ENCODE measurements at places on chromosomes 5 and 9. TPM values are rescaled to one million over a fixed set of nuclear protein-coding genes. Genes with fewer than 3 reads are reported as not detected.

GRCh38 chr9:113992276-113992951 lies 85.7 kb downstream of the AMBP start:
- no peaks in the 10 kb centered on the region for H3K27me3 ChIP-seq
- H3K4me1 ChIP-seq, result no peaks in the 10 kb centered on the region
- DNase-seq, result no peak
- no peaks in the 10 kb centered on the region for H3K36me3 ChIP-seq
- H3K27ac ChIP-seq, result no peak overlapping the region

DNA sequence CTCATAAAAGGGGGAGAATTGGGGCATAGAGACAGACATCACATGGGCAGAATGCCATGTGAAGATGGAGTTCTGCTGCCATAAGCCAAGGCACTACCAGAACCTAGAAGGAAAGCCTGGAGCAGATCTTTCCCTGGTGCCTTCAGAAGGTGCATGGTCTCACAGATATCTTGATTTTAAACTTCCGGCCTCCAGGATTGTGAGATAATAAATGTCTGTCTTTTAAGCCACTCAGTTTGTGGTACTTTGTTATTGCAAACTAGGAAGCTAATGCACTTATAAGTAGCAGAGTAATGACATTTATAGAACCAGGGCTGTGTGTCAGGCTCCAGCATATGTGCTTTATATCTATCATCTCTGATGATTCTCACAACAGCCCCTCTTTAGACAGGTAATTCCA lies 130.4 kb downstream of the ASTN2 start:
- no peaks in the 10 kb centered on the region for H3K27me3 ChIP-seq
- no peak overlapping the region for H3K27ac ChIP-seq
- no peak for DNase-seq
- H3K36me3 ChIP-seq, result no peaks in the 10 kb centered on the region

The CCDC183 gene
- 0.38 TPM for total RNA-seq

- no peak for DNase-seq
- H3K4me1 ChIP-seq, result peaks cover 9% of the 10 kb centered on the region
- peaks cover 39% of the 10 kb centered on the region for H3K36me3 ChIP-seq
- H3K4me3 ChIP-seq, result no peak overlapping the region
- H3K27ac ChIP-seq, result no peak overlapping the region
These were observed 48.9 kb downstream of the SAR1B start for GRCh38 chr5:134583766-134584165.

The PCDHB2 gene
- not detected for total RNA-seq

- no peak overlapping the region for H3K4me3 ChIP-seq
- DNase-seq, result no peak
- H3K36me3 ChIP-seq, result no peaks in the 10 kb centered on the region
- no peak overlapping the region for H3K27ac ChIP-seq
These were observed 32.2 kb upstream of the BRD3 start for GRCh38 chr9:134100040-134100439.

- H3K4me1 ChIP-seq, result peaks cover 41% of the 10 kb centered on the region
- no peak for DNase-seq
- no peak overlapping the region for H3K4me3 ChIP-seq
These were observed 49.1 kb downstream of the WNK2 start for GRCh38 chr9:93233033-93233432.

GRCh38 chr5:139837711-139838380 lies 42.2 kb downstream of the PSD2 start:
- H3K27ac ChIP-seq, result no peak overlapping the region
- H3K4me3 ChIP-seq, result no peak overlapping the region

DNA sequence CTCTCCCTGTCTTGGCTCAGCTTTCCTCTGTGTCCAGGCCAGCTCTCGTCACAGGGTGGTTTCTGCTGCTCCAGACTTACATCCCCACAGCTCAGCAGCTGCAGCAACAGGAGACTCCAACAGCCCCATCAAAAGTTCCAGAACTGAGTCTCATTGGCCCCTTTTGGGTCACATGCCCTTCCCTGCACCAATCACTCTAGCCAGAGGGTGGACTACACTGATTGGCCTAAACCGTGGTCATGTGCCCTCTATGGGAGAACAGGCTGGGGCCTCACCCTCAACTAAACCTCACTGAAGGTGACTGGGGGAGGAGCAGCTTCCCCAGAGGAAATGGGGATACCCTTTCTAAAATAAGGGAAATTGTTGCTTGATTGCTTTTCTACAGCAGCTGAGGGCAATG lies 44.4 kb upstream of the CPLX2 start:
- no peaks in the 10 kb centered on the region for H3K36me3 ChIP-seq
- H3K4me3 ChIP-seq, result no peak overlapping the region
- no peak overlapping the region for H3K27ac ChIP-seq
- DNase-seq, result no peak

The IDNK gene
- total RNA-seq, result 3.7 TPM

DNA sequence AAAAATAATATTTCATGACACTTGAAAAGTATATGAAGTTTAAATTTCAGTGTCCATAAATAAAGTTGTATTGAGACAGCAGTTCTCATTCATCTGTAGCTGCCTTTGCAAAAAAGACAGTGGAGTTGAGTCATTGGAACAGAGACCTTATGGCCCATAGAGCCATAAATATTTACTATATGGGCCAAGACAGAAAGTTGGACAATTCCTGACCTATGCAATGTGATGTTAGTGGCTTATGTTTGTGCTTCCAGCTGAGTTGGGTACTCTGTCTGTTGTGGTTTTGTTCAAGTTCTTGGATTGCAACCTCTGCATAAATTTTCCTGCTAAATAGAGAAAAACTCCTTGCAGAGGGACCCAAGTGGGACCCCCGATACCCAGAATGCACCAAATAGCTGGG lies 69.8 kb downstream of the KCNIP1 start:
- H3K27me3 ChIP-seq, result peaks cover 67% of the 10 kb centered on the region
- no peak for DNase-seq
- H3K4me1 ChIP-seq, result peaks cover 31% of the 10 kb centered on the region
- H3K27ac ChIP-seq, result no peak overlapping the region

- peaks cover 9% of the 10 kb centered on the region for H3K4me1 ChIP-seq
- H3K4me3 ChIP-seq, result no peak overlapping the region
- H3K27ac ChIP-seq, result no peak overlapping the region
- H3K36me3 ChIP-seq, result no peaks in the 10 kb centered on the region
These were observed 23.4 kb downstream of the PAM start for GRCh38 chr5:102778478-102778877.

- no peaks in the 10 kb centered on the region for H3K27me3 ChIP-seq
- H3K4me3 ChIP-seq, result no peak overlapping the region
- DNase-seq, result no peak
- no peaks in the 10 kb centered on the region for H3K36me3 ChIP-seq
These were observed 305.1 kb upstream of the RIOK2 start for GRCh38 chr5:97488126-97488668.

DNA sequence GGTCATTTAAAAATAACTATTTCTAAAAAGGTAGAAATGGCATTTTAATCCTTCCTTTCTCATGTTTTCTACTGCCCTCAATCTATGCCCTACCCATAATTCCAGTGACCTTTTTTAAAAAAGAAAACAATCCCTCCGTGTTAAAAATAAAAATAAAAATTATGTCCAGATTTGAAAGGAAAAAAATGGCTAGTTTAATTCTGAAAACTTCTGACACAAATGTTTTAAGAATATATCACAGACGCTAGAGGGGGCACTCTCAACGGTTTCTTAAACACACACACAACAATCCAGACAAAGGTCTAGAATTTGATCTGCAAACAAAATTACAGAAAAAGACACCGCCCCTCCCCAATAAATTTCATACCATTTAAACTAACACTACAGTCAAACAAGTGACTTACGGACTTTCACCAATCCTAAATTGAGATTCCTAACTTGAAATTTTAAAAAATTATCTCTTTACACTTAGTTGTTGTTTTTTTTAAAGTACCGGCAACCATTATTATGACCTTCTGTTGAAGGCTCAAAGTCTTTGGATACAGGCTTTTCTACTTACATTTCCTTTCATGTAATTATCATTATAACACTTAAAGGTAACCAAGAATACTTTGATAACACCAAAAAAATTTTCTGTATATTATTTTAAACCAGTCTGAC lies 38.2 kb downstream of the CLINT1 start:
- peaks cover 35% of the 10 kb centered on the region for H3K4me1 ChIP-seq
- DNase-seq, result peak; percentile 52
- H3K4me3 ChIP-seq, result no peak overlapping the region
- H3K27ac ChIP-seq, result peak overlapping the region; percentile 7

The SPINK4 gene
- total RNA-seq, result not detected

GRCh38 chr5:122788371-122788770 lies 13.5 kb downstream of the SNX2 start:
- no peak overlapping the region for H3K27ac ChIP-seq
- DNase-seq, result no peak
- H3K36me3 ChIP-seq, result no peaks in the 10 kb centered on the region

The SHOC1 gene
- not detected for total RNA-seq

DNA sequence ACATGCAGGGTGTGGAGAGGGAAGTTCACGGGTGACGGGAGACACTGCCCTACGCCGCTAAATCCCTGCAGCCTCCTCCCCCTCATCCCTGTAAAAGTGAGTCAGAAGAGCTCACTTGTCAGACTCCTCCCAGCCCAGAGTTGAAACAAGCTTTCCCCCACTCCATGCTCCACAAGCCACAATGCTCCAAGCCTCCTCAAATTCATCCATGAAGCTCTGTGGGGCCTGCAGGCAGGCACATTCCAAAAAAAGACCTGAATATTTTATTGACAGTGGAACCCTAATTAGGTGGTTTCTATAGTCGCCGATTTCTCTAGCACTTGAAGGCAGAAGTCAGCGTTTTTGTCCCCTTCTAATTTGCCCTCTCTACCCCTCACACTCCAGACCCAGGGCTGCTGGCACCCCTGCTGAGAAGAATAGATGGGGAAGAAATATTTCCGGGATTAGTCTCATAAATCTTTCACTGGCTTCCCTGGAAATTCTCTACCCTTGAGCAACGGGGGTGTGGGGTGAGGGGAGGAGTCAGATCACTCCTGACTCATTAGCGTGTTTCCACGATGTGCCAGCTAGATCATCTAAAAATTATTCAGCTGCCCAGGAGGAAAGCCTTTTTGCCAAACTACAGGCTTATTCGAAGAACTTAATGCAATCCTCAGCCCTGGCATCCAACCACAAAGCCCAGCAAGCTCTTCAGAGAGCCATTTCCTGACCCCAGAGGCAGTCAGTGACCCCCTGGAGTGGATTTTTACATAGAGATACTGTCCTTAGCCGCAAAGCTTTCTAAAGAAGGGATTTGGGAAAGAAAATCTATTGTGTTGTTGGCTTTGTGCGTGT lies 97.1 kb downstream of the ENC1 start:
- H3K4me3 ChIP-seq, result peak overlapping the region; percentile 39
- H3K27ac ChIP-seq, result peak overlapping the region; percentile 67
- peak; percentile 56 for DNase-seq
- H3K36me3 ChIP-seq, result no peaks in the 10 kb centered on the region

DNA sequence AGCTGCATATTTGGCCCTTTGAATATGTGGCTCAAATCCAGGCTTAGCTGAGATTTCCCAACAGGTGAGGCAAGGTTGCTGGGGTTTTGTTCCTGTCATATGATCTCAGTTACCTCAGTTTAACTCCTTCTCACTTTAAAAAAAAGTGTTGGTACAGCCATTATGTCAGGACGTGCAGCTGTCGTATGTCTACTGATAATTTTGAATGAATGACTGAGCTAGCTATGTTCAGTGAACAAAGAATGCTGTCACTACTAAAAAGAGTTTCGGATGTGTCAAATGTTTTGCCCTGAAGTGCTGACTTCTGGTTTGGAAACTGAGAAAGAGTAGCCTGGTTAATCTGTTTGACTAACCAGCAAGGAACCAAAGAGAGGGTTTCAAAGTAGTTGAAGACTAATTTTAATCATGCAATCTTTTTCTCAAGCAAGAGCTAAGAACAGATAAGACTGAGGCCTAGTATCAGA lies 106.3 kb upstream of the NR3C1 start:
- no peaks in the 10 kb centered on the region for H3K36me3 ChIP-seq
- no peak for DNase-seq
- peaks cover 38% of the 10 kb centered on the region for H3K4me1 ChIP-seq
- H3K4me3 ChIP-seq, result no peak overlapping the region

The DMRT3 gene
- not detected for total RNA-seq

The CDH10 gene
- not detected for total RNA-seq

DNA sequence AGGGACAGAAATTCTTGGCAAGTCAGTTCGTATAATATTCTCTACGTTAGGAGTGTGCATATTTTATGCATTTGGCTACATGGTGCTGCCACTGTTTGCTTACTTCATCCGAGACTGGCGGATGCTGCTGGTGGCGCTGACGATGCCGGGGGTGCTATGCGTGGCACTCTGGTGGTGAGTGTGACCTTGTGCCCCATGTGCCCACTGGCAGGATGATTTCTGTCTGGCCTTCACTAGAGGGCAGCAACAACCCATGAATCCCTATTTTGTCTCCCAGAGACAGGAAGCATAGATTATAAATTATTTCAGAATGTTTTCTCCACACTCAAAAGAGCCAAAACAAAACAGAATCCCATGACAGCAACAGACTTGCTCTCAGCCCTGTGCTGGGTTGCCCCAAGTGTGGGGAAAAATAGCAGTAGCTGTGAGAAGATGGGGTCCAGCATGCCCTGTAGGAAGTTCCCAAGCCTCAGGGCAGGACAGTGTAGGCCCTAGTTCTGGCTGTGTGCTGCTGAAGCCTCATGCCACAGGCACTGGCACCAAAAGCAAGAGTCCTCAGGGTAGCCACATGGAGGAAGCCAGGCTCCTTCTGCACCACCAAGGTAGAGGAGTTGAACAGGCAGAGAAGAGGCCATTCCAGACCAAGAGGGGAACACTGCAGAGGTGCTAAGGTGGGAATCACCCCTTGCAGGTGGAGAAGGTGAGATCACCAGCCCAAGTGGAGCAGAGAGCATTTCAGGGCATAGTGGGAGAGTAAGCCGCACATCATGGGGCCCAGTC lies 16.0 kb downstream of the SLC22A5 start:
- H3K36me3 ChIP-seq, result peaks cover 24% of the 10 kb centered on the region
- no peak overlapping the region for H3K4me3 ChIP-seq
- peak; percentile 77 for DNase-seq
- peak overlapping the region; percentile 87 for H3K27ac ChIP-seq

The HTR4 gene
- total RNA-seq, result not detected

DNA sequence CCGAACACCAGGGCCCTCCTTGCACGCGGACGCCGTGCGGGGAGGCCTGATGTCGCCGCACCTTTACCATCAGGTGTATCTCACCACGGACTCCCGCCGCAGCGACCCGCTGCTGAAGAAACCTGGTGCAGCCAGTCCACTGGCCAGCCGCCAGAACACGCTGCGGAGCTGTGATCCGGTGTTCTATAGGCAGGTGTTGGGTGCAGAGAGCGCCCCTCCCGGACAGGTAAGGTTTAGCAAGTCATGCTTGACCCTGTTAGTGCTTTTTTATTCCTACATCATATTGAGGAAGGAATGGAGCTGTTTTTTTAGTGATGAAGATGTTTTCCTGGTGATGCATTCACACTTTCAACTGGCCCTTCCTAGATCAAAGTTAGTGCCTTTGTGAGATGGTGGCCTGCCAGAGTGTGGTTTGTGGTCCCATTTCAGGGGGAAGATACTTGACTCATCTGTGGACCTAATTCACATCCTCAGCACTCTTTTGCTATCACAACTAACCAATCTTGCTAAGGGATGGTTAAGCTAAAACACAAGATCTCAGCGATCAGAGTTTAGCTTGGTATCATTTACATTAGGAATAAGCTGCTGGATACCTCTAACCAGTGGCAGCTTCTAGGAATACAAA lies 2.7 kb downstream of the PCDHGC3 start:
- no peak for DNase-seq
- H3K4me3 ChIP-seq, result peak overlapping the region; percentile 91
- peaks cover 10% of the 10 kb centered on the region for H3K4me1 ChIP-seq

The DIRAS2 gene
- total RNA-seq, result 1.7 TPM
